ENCODE measurements at places on chromosomes 11 and 22. TPM values are rescaled to one million over a fixed set of nuclear protein-coding genes. Genes with fewer than 3 reads are reported as not detected.

Gene TMEM151A
- under 0.01 TPM for total RNA-seq

Gene FAT3
- 5.0 TPM for total RNA-seq

Gene FAU
- 204 TPM for total RNA-seq

Gene IL10RA
- total RNA-seq, result not detected

Gene CCDC87
- total RNA-seq, result 0.28 TPM

Gene PRDM10
- total RNA-seq, result 3.7 TPM

Gene RIC3
- not detected for total RNA-seq

Gene IL17REL
- total RNA-seq, result not detected

Gene P2RY2
- 0.28 TPM for total RNA-seq

Gene CCDC81
- total RNA-seq, result 12.1 TPM

Gene OR8D4
- total RNA-seq, result not detected

Gene APOBEC3G
- total RNA-seq, result 16.6 TPM

Gene PNPLA5
- not detected for total RNA-seq

Gene INSC
- under 0.01 TPM for total RNA-seq

Gene SYT8
- not detected for total RNA-seq

Gene TMEM126A
- 30.7 TPM for total RNA-seq

Gene C11orf87
- under 0.01 TPM for total RNA-seq

Gene MCHR1
- total RNA-seq, result 2.3 TPM

Gene C11orf86
- not detected for total RNA-seq

Gene TMEM86A
- 0.56 TPM for total RNA-seq

Gene NTM
- total RNA-seq, result 43.3 TPM

Gene MFRP
- total RNA-seq, result not detected

Gene AMOTL1
- total RNA-seq, result 57.3 TPM

Gene GSTT2B
- 4.2 TPM for total RNA-seq

Gene PLXNB2
- 85.1 TPM for total RNA-seq

Gene TNNI2
- total RNA-seq, result not detected

Gene HRAS
- 33.8 TPM for total RNA-seq

Gene CDCA5
- total RNA-seq, result 13.4 TPM

Gene KCNJ5
- total RNA-seq, result under 0.01 TPM

Gene BTBD18
- not detected for total RNA-seq

Gene C11orf65
- 0.85 TPM for total RNA-seq

Gene APOBEC3C
- total RNA-seq, result 11.3 TPM

Gene TRIM49
- total RNA-seq, result not detected

Gene CBLIF
- total RNA-seq, result not detected

Gene FZD4
- 52.0 TPM for total RNA-seq

Gene RASD2
- total RNA-seq, result 0.56 TPM

Gene OPCML
- total RNA-seq, result 3.4 TPM

Gene MB
- 0.85 TPM for total RNA-seq

Gene RIMBP3B
- under 0.01 TPM for total RNA-seq

Gene OR6A2
- 0.28 TPM for total RNA-seq

Gene VPREB3
- total RNA-seq, result not detected

Gene SLC37A2
- 0.56 TPM for total RNA-seq

Gene C22orf31
- not detected for total RNA-seq

Gene VSIG2
- not detected for total RNA-seq

Gene OR8B12
- total RNA-seq, result not detected

Gene RAB30
- 10.5 TPM for total RNA-seq

Gene NOL12
- total RNA-seq, result 8.7 TPM

Gene DCHS1
- 1.3 TPM for total RNA-seq

Gene IGLL1
- total RNA-seq, result not detected

Gene SMTNL1
- not detected for total RNA-seq

Gene HIC2
- 2.8 TPM for total RNA-seq

Gene CYB5R3
- total RNA-seq, result 66.5 TPM

Gene KDM4D
- 0.56 TPM for total RNA-seq

Gene SYCE3
- not detected for total RNA-seq

Gene PANX2
- 0.19 TPM for total RNA-seq

Gene MMP1
- 3,390 TPM for total RNA-seq

Gene ABCC8
- total RNA-seq, result not detected

Gene OR56A3
- not detected for total RNA-seq
